ENCODE measurements at places on chromosomes 12 and 14.

- no peak overlapping the region for H3K27ac ChIP-seq
- H3K4me3 ChIP-seq: no peak overlapping the region
- no peak for DNase-seq
- H3K27me3 ChIP-seq: no peaks in the 10 kb centered on the region
- H3K36me3 ChIP-seq: no peaks in the 10 kb centered on the region
These were observed 135.9 kb downstream of the KTN1 start for GRCh38 chr14:55715889-55716288.

DNA sequence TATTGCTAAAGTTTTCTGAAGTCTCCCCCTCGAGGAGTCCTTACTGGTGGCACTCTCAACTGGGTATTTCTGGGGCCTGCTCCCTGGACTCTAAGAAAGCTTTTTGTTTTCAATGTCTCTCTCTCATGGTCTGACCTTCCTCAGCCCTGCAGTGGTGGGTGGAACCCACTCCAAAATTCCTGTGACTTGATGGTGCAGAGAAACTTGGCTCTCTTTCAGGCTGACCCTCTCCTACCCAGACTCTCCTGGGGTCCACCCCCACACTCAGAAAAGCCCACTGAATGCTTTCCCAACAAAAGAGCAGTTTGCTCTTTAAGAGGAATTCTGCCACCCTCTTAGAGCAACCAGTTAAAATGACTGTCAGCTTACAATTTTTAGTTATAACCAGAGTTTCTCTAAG, 967 bp upstream of the PTCSC3 start:
- H3K27ac ChIP-seq: no peak overlapping the region
- H3K36me3 ChIP-seq: no peaks in the 10 kb centered on the region
- H3K4me1 ChIP-seq: no peaks in the 10 kb centered on the region
- no peak for DNase-seq
- no peak overlapping the region for H3K4me3 ChIP-seq
- peaks cover 3% of the 10 kb centered on the region for H3K27me3 ChIP-seq

GRCh38 chr12:120292411-120292660, 633 bp upstream of the RNU4-2 start:
- no peak overlapping the region for H3K4me3 ChIP-seq
- H3K27ac ChIP-seq: no peak overlapping the region
- peaks cover 10% of the 10 kb centered on the region for H3K4me1 ChIP-seq
- no peak for DNase-seq
- H3K27me3 ChIP-seq: no peaks in the 10 kb centered on the region

GRCh38 chr14:98144964-98145363, 1127.0 kb downstream of the BCL11B start:
- H3K36me3 ChIP-seq: no peaks in the 10 kb centered on the region
- no peak for DNase-seq
- no peak overlapping the region for H3K4me3 ChIP-seq
- H3K27ac ChIP-seq: no peak overlapping the region
- no peaks in the 10 kb centered on the region for H3K27me3 ChIP-seq

All from memory B cell (primary cell).